ENCODE measurements at places on chromosomes 6 and 20. TPM values are rescaled to one million over a fixed set of nuclear protein-coding genes. Genes with fewer than 3 reads are reported as not detected.

UBE2J1 gene
- total RNA-seq = 38.7 TPM

ZSCAN23 gene
- total RNA-seq = 6.6 TPM

FRK gene
- total RNA-seq = under 0.01 TPM

HAO1 gene
- not detected for total RNA-seq

GINS1 gene
- 17.0 TPM for total RNA-seq

CCN2 gene
- 10.8 TPM for total RNA-seq

LAMA2 gene
- total RNA-seq = 64.7 TPM

MEI4 gene
- not detected for total RNA-seq

RAET1L gene
- not detected for total RNA-seq

COL12A1 gene
- 151 TPM for total RNA-seq

SIRPB2 gene
- total RNA-seq = not detected

DNAH8 gene
- not detected for total RNA-seq

MLN gene
- not detected for total RNA-seq

TBX18 gene
- 30.9 TPM for total RNA-seq

Data from subcutaneous preadipocyte (primary cell).